ENCODE measurements at places on chromosomes 16 and 17. TPM values are rescaled to one million over a fixed set of nuclear protein-coding genes. Genes with fewer than 3 reads are reported as not detected.

Gene TP53TG3B
- not detected for total RNA-seq

DNA sequence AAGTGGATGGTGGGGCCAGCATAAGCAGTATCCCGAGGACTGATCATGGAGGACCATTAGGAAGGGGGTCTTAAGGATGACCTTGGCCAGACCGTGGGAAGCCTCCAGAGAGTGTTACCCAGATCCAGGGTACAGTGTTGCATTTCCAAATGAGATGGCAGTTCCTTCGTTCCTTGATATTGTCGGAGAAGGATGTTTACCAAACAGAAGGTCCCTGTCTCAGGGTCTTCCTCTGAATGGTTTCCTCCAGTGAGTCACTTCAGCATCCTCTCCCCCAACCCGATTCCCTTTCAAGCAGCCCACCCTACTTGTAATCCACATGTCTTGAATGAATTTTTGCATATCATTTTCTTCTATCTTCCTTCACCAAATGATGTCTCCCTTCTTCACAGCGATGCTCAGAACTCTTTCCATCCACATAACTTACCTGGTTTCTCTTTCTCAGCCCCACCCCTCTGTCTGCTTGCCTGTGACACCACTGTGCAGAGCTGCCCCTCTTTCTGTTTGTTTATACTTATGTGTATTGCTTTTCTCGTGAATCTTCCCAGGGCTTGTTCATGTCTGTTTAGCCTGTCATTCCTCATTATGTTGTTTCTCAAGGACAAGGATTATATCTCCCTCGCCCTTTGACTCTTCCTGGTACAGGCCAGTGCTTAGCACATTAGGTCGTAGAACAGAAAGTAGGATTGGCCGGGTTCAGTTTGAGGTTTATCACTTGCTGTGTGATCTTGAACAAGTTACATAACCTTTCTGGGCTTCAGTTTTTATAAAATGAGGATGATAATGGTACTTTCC is 5.7 kb downstream of the GOSR2 start:
- peak; percentile 25 for DNase-seq

DNA sequence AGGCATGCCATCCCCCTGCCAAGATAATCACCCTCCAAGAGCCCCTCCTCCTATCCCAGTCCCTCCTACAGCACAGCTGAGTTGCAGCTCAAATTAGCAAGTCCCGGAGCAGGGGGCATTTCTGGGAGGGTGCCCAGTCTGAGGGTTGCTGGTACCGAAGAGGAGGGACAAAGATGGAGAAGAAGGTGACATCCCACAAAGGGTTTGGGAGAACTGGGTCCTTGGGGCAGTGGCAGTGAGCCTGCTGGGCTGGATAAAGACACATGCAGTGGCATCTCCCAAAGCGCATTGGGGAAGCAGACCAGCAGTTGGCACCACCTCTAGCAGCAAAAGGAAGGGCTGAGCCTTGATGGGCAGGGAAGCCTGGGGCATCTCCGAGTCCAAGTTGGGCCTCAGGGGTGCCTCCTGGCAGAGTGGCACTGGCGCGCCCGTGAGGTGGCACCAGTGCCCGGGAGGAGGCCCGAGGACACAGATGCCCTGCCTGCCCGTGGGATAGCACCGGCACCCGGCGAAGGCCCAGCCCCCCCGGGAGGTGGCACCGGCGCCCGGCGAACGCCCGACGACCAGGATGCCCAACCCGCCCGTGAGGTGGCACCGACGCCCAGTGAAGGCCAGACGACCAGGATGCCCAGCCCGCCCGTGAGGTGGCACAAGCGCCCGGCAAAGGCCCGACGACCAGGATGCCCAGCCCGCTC is 622 bp downstream of the TOM1L2 start:
- peak; percentile 51 for DNase-seq

- peak; percentile 66 for DNase-seq
Measured at GRCh38 chr16:4501071-4501478, 24.9 kb downstream of the HMOX2 start.

GRCh38 chr16:50864386-50864785 is 122.5 kb downstream of the CYLD start:
- no peak for DNase-seq

Gene GUCY2D
- not detected for total RNA-seq

GRCh38 chr17:2137342-2138098 is 82.6 kb downstream of the HIC1 start:
- peak; percentile 91 for DNase-seq

DNA sequence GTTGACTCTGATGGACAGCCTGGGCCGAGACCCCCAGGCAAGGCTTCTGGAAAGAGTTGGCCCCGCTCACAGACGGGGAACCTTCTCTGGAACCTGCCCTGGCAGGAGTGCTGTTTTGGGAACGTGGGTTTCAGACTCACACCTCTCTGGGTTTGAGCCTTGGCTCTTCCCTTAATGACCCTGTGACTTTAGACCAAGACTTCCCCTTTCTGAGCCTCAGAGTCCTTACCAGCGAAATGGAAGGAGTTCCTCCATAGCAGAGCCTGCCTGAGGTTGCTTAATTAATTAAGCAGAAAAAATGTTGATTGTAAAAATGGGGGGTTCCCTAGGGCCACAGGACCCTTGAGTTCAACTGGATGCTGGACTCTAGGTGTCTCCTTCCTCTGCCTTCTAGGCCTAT is 408.2 kb downstream of the SEC14L1 start:
- DNase-seq = no peak

Gene ZSCAN10
- not detected for total RNA-seq

DNA sequence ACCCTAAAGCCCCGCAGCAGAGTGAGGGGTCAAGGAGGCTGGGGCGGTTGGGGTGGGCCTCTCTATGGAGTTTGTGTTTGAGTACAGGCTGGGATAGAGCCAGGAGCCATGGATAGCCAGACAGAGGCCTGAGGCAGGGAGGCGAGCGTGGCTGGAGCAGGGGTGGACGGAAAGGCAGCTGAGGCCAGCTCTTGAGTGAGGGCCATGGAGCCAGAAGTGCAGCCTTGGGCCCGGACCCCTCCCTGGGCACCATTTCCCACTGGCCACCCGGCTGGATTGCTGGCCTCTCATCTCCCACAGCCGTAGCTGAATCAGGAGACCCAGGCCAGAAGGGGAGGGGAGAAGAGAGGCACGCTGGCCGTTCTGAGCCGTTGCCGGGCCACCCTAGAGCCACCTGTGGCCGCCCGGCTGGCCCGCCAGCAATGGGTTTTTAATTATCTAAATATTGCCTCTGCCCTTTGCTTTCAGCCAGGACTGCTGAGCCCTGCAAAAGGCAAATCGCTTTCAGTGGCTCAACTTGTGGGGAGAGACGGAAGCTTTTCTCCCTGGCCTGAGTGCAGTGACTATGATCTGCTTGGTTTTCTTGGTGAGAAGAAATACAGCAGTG is 75.2 kb upstream of the GSE1 start:
- no peak for DNase-seq

DNA sequence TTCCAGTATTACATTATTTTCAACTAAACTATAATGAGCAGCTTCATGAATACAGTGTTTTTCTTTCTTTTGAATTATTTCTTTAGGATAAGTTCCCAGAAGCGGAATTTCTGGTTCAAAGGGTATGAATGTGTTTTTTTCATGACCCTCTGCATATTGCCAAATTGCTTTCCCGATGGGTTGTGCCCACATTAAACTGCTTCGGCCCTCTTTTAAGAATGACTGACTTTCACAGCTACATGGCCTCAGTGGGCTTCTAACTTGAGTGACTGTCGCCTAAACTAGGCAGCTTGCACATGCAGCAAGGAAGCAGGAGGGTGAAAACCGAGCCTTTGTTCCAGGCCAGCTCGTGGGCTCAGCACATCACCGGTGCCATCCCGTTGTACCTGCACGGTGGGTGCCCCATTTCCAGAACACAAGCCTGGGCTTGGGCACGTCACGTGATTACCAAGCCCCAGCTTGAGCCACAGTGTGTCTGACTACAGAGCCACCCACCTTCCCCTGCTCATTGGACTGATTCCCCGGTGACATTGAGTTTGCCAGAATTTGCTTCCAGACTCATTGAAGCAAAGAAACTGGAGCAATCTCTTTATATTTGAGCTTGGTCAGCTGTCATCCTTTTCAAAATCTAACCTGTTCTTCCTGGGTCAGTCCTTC is 112.8 kb downstream of the CLEC16A start:
- DNase-seq = no peak

Gene SHCBP1
- total RNA-seq = 32.0 TPM

DNA sequence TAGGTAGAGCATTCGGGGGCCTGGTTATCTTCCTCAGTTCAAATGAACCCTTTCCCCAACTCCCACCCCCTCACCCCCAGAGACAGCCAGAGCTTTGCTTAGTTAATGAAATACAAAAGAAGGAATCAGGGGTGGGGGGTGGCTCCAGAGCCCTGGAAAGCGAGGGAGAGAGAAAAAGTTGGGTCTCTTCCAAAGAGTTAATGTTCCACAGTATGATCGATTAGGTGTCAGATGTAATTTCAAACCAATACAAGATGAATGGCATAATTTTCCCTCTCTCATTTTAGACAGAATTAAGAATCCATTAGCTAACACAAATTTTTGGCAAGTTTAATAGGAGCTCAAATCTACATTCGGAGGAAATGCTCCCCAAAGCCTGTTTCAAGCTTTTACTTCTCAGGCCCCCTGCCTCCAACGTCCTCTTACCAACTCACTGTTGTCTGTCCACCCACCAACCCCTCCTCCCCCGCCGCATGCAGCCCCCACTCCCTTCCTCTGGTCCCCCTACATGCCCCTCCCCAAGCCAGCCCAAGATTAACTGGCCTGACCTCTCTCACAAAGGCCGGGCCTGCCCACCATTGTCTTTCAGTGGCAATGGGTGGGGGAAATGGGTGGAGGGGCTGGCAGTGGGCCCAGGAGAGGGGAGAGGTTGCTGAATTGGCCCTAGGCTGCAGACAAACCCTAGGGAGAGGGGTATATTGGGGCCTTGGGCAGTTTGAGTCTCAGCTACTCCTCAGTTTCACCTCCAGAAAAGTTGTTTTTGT is 28.2 kb downstream of the NEUROD2 start:
- no peak for DNase-seq

DNA sequence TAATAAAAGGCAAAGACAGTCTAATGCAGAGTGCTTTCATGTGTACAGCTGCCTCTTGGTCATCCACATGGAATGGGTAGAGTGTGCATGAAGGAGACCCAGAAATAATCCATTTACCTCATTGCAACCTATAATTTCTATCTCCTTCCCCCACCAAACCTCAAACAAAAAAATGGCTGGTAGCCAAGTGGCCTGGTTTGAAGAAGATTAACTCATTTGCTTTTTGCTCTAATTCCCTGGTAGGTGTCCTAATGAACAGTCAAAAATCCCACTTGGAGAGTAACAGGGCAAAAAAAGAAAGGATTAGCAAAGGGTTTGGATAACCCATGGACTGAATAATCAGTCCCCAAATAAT is 13.0 kb upstream of the LYRM9 start:
- no peak for DNase-seq

Gene KRT36
- not detected for total RNA-seq

DNA sequence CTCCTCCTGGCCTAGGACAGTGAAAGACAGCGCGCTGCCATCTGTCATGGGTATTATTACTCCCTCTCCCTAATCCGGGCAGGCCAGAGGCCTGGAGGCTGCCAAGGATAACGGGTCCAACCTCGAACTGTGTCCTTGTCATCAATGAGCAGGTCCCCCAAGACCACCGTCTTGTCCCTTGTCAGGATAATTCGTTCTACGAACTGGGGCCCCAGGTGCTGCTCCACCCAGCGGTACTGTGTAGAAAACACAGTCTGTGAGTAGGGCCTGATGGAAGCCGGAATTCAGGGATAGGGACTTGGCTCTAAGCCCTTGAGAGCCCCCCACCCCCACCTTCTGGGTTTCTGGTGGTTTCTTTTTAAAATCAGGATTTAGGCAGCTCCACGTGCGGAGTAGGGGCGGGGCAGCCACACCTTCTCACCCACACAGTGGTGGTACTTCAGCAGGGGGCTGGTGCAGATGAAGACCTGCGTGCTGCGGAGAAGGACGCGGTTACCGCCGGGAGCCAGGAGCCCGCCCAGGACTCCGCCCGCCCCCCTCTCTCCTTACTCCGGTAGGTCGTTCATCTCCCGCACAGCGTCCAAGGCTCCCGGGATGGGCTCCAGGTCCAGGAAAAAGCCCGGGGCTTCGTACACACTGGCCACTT is 787 bp downstream of the NT5C start:
- no peak for DNase-seq

DNA sequence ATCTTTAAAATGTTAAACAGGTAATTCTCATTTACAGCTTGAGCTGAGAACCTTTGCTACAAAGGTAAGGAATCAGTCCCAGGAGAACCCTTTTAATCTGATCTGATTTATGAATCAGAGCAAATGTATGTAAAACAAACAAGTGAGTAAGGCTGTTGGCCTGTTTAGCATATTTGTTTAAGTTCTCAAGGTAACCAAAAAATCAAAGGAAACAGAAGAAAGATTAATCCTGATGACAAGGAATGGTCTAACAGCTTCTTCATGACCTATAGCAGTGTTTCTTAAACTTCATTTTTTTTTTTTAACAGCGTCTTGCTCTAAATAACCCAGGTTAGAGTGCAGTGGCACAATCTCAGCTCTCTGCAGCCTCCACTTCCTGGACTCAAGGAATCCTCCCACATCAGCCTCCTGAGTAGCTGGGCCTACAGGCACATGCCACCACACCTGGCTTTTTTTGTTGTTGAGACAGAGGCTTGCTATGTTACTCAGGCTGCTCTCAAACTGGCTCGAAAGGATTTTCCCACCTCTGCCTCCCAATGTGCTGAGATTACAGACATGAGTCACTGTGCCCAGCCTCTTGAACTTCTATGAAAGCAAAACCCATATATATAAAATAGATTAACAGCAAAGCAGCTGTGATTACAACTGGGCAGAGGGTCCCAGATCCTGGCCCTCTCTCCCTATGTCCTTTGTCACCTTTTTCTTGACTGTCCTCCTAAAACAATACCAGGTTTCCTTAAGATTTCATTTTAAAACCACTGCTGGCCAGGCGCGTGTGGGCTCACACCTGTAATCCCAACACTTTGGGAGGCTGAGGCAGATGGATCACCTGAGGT is 5.1 kb upstream of the JPT1 start:
- peak; percentile 73 for DNase-seq

- DNase-seq = no peak
Measured at GRCh38 chr17:69326377-69327059, 415 bp downstream of the ABCA5 start.

Gene HOXB1
- total RNA-seq = not detected

- peak; percentile 38 for DNase-seq
Measured at GRCh38 chr16:86306011-86306644, 204.2 kb upstream of the FOXF1 start.

- no peak for DNase-seq
Measured at GRCh38 chr17:70171159-70171558, 1.8 kb downstream of the KCNJ2 start.

Gene MYH13
- not detected for total RNA-seq

Gene TBC1D26
- not detected for total RNA-seq

Gene PDILT
- total RNA-seq = not detected

DNA sequence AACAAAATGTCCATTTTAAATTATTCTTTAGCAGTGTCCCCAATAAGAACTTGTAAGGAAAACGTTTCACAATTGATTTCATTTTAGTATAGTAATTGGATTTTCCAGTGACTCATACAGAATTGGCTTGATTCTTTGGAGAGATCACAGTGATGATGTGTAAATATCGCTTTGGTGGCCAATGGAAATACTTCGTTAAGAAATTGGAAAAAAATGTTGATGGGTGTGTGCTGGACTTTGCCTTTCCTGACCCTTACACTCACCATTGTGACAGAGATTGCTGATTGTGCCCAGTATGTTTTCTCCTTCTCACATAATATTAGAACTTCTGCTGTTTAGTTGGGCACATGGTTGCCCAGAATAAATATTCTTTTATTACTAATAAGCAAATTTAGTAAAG is 7.4 kb upstream of the EFCAB13 start:
- DNase-seq = no peak
